ENCODE measurements at places on chromosomes 7 and 10.

- no peak for DNase-seq
These were observed 176.2 kb downstream of the CCDC3 start for GRCh38 chr10:12825260-12825849.

GRCh38 chr10:102402512-102402896 is 7.0 kb downstream of the NFKB2 start:
- DNase-seq = no peak

- DNase-seq = no peak
These were observed 16.6 kb downstream of the PIP4K2A start for GRCh38 chr10:22697800-22698199.

GRCh38 chr7:70171369-70171920 is 573.2 kb downstream of the AUTS2 start:
- no peak for DNase-seq

GRCh38 chr7:108557617-108558016 is 11.9 kb downstream of the THAP5 start:
- no peak for DNase-seq

- DNase-seq = peak; percentile 8
These were observed 118.2 kb downstream of the CDK6 start for GRCh38 chr7:92717993-92718716.

DNA sequence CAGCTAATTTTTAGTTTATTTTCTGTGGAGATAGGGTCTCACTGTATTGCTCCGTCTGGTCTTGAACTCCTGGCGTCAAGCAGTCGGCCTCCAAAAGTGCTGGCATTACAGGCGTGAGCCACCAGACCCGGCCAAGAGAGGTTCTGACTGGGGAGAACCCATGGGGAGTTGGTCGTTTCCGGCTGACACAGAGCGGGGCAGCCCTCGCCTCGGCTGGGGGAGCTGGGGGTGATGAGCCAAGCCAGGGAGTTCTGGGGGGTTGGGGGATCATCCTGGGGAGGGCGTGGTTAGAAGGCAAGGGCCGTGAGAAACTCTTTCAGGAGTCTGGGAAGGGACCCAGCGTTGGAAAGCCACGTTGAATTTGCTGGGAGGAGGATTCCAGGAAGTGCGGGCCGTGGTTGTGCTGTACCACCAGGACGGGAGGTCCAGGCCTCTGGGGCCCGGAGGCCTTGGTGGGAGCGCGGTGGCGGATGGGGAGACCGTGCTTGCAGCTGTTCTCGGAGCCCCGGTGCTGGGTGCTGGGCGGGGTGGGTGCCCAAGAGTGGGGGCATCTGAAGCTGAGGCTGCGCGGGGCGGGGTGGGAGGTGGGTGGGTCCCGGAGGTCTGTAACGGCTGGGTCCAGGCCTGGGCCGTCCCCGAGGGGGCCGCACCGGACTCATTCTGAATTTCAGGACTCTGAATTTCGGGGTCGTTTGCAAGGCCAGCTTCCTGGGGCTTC is 8.4 kb upstream of the ZNF853 start:
- DNase-seq = no peak

DNA sequence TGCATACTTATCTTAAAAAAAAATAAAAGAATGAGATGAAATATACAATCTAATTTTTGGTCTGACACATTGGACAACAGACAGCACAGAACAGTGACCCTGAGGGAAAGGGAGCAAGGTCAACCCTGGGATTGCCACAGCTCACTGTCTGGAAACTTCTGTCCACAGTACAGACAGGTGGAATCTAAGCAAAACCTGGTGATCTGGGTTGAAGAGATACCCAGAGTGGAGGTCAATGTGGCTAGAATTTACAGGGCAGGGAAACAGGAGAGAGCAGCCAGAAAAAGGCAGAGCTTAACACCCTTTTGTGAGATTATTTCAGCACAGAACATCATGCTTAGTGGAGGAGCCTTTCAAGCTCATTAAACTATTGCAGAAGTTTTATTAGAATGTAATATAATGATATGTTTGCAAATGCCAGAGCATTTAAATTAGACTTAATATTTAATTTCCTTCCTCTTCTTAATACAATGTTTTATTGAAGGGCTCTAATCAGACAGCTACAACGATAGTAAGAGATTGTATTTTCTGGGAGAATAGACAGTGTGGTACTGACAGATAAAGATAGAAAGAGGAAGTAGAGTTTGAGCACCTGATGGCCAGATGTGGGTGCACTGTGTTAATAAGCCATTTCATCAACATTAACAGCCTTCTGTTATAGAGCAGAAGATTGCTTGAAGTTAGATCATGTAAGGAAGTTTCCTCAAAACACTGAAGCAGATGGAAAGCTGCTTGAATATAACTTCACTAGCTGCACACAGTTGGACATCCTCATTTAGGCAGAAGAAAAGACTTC is 309.4 kb downstream of the HGF start:
- DNase-seq = no peak

- no peak for DNase-seq
These were observed 457.1 kb downstream of the TYW1 start for GRCh38 chr7:67453580-67454380.

- no peak for DNase-seq
These were observed 63.2 kb upstream of the FGFR2 start for GRCh38 chr10:121661451-121661851.

- no peak for DNase-seq
These were observed 25.8 kb downstream of the GALNT17 start for GRCh38 chr7:71157757-71158156.

DNA sequence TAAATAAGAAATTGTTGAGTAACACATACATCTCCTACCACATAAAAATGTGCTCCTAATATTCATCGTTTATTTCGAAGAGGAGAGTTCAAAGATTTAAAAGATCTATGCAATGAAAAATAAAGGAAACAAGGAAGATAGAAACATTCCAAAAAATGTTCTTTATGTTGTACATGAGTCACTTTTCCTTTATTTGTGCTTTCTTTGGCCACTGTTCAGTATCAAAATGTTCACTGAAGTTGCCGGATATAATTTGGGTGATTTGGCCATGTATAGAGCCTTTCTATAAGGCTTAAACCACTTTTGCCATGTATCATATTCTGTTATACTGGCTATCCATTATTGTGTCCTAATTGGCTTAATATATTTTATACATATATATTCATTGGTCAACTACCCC is 62.9 kb upstream of the PRR15 start:
- no peak for DNase-seq

DNA sequence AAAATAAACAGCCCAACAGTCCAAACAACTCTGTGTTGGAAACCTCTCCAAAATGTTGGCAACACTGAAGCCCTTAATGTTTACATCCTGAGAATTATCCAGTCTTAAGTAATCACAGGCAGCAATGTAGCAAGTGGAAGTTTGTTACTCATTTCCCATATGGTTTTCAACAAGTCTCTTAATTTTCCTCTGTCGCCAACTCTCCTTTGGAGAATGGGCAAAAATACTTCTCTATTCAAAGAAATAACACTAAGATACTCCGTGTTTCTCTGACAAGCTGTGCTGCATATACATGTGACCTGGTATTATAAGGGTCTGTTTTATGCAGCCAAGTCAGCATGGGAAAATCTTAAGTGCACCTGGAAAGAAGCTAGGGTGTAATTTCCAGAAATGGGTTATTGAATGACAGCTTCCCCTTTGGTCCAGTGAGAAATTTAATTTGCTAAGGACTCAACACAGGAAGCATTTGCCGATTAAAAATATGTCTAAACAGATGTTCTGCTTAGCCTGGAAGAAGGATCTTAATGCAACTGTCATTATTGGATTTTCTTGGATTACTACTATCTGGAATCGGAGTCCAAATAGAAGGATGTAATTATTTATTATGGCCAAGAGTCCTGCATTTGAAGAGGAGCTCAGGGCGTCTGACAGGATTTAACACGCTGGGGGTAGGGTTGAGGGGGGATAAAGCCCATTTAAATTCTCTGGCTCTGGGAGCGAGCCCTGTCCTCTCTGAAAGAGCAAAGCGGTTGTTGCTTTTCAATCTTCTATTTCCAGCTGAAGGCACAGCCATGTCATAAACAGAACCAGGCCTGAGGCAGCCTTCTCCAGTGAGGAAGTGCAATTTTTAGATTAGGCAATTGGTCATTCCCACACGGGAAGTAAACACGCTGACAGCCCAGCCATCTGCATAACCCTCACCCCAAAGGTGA is 73.1 kb downstream of the TLL2 start:
- no peak for DNase-seq

- no peak for DNase-seq
These were observed 26.7 kb downstream of the TRIM8 start for GRCh38 chr10:102670871-102671434.

DNA sequence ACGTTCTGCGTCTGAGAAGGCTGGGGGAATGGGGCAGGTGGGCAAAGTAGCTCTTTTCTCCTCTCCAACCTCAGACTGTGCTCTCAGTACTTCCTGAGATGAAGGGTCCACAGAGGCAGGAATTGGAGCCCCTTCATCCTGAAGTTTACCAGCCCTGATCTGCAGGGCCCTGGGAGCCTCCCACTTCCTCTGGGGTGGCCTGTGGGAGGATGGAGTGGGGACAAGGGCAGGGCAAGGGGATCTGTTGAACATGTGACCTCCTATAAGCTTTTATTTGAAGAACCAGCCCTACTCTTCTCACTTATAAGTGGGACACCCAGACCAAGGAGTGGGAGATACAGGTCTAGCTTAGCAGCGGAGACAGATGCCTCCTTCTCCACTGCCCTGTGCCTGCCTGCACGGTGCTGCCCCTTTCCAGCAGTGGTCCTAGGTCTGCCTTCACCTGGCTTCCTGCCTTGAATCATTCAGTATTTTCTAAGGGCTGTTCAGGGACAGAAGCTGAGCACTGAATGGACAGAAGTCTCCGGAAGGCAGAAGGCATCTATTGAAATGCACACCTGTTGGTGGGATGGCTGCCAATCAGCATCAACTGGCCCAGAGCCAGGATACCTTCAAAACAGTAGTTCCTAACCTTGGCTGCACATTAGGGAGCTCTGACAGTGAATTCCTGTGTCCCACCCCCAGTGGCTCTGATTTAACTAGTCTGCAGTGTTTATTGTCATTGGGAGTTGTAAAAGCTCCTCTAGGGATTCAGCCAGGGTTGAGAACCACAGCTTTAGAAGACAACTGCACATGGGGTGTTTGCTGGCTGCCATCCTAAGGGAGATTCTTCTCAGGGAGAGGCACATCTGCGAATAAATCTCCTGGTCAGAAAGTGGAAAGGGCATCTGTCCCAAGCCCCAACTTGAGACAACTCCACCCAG is 2.7 kb upstream of the ARHGAP22 start:
- DNase-seq = no peak

GRCh38 chr10:104641187-104641936 is at the start of gene SORCS3:
Gene SORCS3 (plus strand): TSS chr10:104641290.
- no peak for DNase-seq

GRCh38 chr7:129786825-129787563 is 165.8 kb downstream of the UBE2H start:
- no peak for DNase-seq

- DNase-seq = no peak
These were observed 2.9 kb downstream of the GPNMB start for GRCh38 chr7:23249486-23249885.

DNA sequence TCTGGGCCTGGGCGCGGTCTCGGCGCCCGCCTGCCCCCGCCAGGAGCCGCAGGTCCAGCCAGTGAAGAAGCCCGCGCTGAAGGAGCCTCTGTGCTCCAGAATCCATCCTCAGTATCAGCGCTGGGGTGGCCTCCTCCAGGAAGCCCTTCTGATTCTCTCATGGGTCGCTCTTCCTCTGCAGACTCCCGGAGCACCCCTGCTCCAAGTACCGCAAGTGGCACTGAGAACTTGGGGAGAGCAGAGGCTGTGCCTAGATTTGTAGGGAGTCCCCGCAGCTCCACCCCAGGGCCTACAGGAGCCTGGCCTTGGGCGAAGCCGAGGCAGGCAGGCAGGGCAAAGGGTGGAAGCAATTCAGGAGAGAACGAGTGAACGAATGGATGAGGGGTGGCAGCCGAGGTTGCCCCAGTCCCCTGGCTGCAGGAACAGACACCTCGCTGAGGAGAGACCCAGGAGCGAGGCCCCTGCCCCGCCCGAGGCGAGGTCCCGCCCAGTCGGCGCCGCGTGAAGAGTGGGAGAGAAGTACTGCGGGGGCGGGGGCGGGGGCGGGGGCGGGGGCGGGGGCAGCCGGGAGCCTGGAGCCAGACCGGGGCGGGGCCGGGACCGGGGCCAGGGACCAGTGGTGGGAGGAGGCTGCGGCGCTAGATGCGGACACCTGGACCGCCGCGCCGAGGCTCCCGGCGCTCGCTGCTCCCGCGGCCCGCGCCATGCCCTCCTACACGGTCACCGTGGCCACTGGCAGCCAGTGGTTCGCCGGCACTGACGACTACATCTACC is at the start of gene ALOX5:
Gene ALOX5 (plus strand): TSS at position 641 of the 774 bp plus-strand sequence. CDS start 64 bp downstream, at position 705.
- peak; percentile 17 for DNase-seq

GRCh38 chr7:631964-632830 is 94.3 kb upstream of the DNAAF5 start:
- no peak for DNase-seq

DNA sequence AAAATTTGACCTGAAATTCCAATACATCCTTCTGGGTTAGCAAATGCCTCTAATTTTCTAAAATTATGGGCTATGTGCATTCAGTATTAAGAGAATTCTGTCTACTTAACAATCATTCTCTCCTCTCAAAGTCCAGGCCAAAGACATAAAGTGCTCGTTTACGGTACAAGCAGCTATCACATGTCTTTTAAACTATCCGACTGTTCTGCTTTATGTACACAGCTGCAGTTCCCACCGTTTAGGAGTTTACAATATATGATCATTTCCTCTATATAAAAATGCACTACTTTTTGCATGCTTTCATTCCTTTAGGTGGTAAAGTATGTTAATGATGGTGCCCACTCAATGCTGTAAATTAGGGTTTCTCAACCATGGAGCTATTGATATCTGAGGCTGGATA is 34.0 kb downstream of the CDK6 start:
- no peak for DNase-seq

DNA sequence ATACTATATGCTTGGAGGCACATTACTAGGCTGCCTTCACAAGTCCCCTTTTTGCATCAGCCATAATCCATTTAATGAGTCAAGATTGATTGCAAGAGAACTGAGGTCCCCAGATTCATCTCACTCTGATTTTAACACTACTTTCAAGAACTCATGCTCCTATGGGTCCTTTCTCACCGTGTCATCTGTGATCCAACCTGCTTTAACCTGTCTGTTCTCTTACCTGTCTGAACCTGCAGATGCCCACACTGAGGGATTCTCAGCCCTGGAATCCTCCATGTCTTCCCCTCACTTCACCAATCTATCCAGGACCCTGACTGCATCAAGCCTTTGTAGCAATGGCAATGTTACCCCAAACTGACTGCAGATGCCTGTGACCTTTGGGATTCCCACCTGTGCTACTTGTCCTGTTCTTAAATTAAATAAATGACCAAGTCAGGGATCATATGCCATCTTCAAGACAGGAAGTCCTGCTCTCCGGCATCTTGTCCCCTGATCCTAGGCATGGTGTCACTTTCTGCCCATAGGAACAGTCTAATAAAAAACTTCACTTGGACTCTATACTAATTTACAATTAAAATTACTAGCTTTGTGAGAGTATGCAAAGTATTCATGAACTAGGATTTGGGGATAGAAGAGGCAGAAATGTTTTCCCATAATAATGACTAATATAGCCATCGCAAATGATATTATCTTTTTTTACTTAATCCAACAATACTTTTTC is 25.9 kb upstream of the GOT1 start:
- DNase-seq = no peak

GRCh38 chr10:114043532-114044246 is at the start of gene ADRB1:
Gene ADRB1 (plus strand): TSS chr10:114043866. CDS start chr10:114044133, 267 bp downstream.
- DNase-seq = no peak

GRCh38 chr7:51059504-51060142 is 257.0 kb downstream of the COBL start:
- DNase-seq = no peak
